Suppressor macrophage treated with lipopolysaccharide for 4 hours (primary cell): ENCODE measurements at places on chromosomes 13 and 19.

DNA sequence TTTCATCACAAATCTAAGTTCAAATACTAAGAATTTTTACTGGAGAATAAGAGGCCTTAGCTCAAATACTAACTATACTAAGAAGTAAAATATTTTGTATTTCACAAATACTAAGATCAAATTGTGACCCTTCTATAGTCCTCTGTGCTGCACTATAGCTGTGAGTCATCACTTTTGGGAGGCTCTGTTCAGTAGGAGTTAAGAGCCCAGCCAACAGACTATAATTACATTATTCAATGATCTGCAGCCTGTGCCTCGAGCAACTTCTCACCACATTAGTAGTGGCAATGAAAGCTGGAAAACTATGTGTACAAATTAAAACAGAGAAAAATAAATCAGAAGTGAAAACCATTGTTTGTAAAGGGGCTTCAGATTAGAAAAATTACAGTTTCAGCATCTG is 147.3 kb upstream of the GPC6 start:
- no peak for DNase-seq

DNA sequence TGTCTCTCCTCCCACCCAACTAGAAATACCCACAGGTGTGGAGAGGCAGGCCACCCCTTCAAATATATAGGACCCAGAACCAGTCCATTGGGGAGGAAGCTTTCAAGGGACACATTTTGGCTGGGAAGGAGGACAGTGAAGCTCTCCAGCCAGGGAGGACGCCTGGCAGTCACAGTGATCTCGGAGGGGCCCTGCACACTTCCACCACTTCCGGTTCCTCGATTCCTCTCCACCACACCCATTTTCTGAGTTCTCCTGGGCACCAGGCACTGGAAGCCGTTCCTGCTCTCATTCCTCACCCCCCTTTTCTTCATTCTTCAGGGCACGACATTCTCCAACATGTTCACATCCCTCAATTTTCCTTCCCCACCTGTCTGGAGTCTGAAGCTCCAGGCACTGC is 30.4 kb upstream of the CEACAM21 start:
- DNase-seq: peak; percentile 21

GRCh38 chr19:54464630-54465425 is 1.2 kb upstream of the LENG9 start:
- peak; percentile 94 for DNase-seq

DNA sequence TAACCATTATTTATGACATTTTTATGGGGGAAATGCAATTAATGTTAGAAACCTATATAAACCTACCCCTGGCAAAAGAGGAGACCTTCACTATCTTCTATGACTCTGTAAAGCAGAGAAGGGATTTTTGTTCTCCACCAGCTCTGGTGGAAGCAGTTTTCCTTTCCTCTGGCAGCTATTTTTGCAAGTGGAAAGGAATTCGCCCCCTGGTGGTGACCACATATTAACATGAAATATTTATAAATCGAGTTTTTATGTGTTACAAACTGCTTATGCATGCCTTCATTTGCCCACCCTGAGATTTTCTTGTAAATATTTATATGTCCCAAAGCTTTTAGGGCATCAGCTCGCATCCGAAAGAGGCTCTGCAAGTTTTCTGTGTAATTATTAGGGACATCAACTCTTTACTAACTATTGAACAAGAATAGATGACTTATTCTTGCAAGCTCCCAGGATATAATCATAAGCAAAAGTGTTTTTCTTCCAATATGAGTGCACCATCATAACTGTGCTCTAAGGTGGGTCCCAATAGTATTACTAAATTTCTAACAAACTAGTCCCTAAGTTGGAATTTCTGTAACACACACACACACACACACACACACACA is 62.4 kb downstream of the SERTM1 start:
- peak; percentile 72 for DNase-seq

GRCh38 chr19:20482721-20483120 is 82.9 kb downstream of the ZNF737 start:
- no peak for DNase-seq

GRCh38 chr19:10832939-10833296 is 3.1 kb downstream of the TMED1 start:
- no peak for DNase-seq

GRCh38 chr19:19321141-19321577 is 530 bp downstream of the MAU2 start:
- DNase-seq: peak; percentile 54

DNA sequence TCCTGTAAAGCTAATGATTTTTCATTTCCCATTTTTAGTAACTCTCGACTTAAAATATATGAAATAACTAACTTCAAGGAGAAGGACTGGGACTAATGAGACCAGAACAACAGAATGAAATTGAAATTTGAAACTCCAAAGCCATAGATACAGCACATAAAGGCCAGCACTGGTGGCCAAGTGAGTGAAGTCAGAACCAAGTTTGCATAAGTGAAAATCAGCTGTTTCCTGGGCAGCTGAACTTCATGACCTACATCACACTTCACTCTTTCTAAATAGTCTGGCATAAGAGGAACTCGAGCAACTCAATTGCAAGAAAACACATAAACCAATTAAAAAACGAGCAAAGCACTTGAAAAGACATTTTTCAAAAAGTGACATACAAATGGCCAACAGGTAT is 84.5 kb downstream of the DCLK1 start:
- no peak for DNase-seq

GRCh38 chr19:6970443-6970842 is 50.8 kb downstream of the MBD3L2B start:
- peak; percentile 33 for DNase-seq

GRCh38 chr19:5349041-5349440 is 8.4 kb upstream of the PTPRS start:
- no peak for DNase-seq

DNA sequence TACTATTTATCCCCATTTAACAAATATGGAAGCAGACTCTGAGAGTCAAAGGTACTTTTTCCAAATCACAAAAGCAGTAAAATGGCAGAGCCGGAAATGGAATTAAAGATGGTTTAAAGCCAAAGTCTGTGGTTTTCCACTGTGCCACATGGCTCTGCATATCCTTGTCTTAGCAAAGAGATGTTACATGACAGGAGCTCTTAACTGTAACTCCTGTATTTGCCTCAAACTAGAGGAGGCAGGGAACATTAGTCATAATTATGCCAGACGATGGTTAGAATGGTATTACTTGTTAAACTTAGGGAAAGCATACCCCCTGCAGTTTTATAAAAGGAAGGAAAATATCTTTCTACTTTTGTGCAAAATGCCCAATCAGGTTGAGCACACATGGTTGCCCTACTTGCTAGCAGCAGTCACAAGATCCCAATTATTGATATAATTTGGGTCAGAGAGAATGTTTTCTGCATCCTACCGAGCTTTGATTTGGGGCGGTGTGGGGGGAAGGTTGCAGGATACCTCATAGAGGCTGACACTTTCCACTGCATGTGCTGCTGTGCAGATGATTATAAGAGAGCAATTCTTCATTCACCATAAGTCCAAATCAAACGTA is 42.0 kb upstream of the MAB21L1 start:
- no peak for DNase-seq

- DNase-seq: peak; percentile 45
Observed at GRCh38 chr13:97141564-97142005, 80.5 kb upstream of the MBNL2 start.

DNA sequence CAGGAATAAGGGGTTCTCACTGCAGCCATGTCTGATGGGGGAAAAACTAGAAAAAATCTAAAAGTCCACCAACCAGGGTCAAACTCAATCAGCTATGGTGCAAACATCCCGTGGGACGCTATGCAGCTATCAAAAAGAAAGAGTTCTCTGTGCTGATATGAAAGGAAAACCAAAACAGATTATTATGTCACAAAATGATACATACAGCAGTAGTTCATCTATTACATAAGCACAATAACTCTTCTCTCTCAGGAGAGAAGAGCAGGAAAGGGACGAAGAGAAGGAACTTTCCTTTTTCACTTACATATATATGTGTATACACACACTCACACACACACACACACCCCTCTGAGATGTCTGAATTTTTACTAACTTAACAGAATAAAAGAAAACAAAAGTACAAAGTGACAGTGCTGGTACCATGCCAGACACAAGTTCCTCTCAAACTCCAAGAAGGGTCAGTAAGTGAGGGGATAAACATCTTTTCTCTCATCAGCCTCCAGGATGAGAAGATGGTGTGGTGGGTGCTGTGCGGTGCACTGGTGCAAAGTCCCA is 2.9 kb upstream of the FKRP start:
- DNase-seq: peak; percentile 56

GRCh38 chr13:105672881-105673280 is 862.6 kb downstream of the EFNB2 start:
- DNase-seq: no peak

GRCh38 chr13:51311231-51311630 is 28.3 kb upstream of the SERPINE3 start:
- DNase-seq: no peak

DNA sequence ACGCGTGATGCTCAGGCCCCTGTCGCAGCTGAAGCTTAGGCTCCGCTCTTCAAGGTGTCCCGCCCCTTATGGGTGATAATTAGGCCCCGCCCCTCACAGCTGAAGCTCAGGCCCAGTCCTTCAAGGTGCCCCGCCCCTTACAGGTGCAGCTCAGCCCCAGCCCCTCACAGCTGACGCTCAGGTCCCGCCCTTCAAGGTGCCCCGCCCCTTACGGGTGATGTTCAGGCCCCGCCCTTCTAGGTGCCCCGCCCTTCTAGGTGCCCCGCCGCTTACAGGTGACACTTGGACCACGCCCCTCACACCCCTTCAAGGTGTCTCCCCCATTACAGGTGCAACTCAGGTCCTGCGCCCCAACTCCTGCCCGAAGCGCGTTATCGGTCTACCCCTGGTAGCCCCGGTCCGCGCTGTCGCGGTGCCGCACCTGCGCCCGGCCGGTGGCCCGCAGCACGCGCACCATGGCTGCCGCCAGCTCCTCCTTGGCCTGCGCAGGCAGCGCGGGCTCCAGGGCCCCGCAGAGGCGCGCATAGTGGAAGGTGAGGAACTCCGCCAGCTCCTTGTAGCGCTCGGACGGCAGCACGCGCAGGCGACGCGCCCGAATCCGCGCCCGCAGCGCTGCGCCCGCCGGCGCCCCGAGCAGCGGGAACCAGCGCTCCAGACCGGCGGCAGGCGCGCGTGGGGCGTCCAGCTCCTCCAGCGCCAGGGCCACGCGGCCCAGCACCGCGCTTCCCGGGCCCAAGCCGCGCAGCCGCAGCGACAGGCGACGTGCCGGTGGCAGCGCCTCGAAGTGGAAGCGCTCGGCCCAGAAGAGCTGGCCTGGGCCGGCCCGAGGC is 7.3 kb downstream of the RASAL3 start:
- DNase-seq: no peak

DNA sequence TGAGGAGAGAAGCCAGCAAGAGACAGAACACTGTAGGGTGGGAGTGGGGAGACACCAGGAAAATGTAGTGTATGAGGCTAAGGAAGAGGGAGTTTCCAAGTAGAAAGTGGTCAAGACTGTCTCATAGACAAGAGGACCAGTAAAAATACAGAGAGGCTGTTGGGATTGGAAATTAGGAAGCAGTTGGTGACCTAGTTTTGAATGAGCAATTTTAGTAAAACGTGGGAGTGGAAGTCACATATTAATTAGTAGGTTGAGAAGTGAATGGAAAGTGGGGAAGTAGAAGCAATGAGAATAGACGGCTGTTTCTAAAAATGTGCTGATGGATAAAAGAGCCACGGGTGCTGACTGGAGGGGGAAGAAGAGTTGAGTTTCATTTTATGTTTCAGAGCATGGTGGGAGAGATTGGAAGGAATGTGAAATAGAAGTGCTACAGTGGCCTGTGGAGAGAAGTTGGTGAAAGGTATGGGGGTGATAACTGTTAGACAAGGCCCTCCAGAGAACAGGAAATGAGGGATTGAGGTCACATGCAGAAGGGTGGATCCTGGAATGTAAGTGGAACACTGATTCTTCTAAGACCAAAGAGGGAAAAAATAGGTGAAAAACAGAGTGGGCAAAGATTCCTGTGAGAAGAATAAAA is 247.3 kb downstream of the MTUS2 start:
- DNase-seq: no peak

DNA sequence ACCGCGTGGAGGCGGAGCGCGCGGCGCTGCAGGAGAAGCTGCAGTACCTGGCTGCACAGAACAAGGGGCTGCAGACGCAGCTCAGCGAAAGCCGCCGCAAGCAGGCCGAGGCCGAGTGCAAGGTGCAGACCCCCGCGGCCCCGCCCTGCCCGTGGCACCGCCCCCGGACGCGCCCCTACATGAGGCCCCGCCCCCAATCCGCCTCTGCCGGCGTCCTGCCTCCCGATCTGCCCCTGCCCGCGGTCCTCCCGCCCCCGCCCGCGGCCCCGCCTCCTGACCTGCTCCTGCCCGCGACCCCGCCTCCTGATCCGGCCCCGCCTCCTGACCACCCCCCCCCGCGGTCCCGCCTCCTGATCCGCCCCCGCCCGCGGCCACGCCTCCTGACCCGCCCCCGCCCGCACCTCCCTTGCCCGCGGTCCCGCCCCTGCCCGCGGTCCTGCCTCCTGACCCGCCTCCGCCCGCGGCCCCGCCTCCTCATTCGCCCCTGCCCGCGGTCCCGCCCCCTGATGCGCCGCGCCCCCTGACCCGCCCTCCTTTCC is 11.7 kb downstream of the PRR36 start:
- peak; percentile 50 for DNase-seq

- DNase-seq: peak; percentile 38
Observed at GRCh38 chr19:4547303-4548237, 7.7 kb upstream of the LRG1 start.

GRCh38 chr19:46411925-46412649 is 1.3 kb downstream of the CCDC8 start:
- DNase-seq: no peak

DNA sequence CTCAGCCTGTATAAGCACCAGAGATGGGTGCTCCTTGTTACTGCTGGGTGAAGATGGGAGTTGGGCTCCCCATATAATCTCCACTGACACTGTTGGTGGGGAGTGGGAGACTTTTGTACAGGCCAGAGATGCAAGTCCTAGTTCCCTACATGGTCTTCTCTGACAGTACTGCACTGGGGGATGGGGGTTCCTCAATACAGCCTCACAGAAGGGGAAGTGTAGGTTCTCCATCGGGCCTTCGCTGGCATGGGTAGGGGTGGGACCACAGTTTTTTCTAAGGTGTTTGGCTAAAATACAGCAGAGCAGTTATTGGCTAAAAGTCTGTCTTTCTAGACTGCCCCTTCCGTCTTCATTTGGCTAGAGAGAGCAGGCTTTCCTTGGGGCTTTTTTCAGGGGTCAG is 167.2 kb upstream of the SERP2 start:
- DNase-seq: peak; percentile 17

- peak; percentile 43 for DNase-seq
Observed at GRCh38 chr19:19552798-19553197, 14.7 kb downstream of the CILP2 start.

GRCh38 chr19:42386974-42387707 is 3.0 kb downstream of the CNFN start:
- peak; percentile 71 for DNase-seq

GRCh38 chr19:50906217-50906616 is 5.0 kb downstream of the KLK4 start:
- DNase-seq: peak; percentile 61

- no peak for DNase-seq
Observed at GRCh38 chr13:94140511-94140910, 339.0 kb downstream of the DCT start.
